ENCODE measurements at places on chromosomes 12 and 14. TPM values are rescaled to one million over a fixed set of nuclear protein-coding genes. Genes with fewer than 3 reads are reported as not detected.

- no peak for DNase-seq
These were observed 34.6 kb upstream of the UBC start for GRCh38 chr12:124949066-124949465.

DNA sequence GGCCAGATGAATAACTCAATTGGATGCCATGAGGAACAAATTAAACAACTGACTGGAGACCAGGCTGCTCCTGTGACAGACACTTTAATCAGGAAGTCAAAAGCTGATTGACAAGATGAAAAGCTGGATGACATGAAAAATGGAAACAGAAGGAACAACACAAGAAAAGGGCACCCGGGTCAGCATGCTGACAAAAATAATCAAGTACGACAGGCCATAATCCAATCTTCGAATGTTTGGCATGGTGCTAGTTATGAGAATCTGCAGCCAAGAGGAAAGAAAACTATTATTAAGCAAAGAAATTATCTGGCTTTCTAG, 544.7 kb downstream of the ETNK1 start:
- DNase-seq, result no peak

GRCh38 chr12:84165998-84166571, 746.5 kb downstream of the SLC6A15 start:
- DNase-seq, result no peak

DNA sequence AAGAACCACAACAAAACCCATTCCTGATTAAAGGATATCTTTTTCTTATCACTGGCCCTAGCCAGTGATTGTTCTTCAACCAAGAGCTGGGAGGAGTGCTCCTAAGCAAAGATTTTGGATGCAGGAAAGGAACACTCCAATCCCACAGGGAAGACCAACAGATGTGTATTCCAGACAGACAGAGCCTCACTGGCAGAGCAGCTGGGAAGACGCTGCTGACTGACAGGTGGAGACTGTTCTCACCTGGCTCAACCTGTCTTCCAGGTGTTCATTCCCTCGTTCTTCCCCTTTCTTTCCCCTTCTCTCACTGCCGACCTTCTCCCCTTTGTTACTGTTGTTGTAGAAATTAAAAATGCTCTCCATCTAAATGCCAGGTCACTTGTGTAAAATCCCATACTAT, 89.7 kb upstream of the CCDC198 start:
- no peak for DNase-seq

DNA sequence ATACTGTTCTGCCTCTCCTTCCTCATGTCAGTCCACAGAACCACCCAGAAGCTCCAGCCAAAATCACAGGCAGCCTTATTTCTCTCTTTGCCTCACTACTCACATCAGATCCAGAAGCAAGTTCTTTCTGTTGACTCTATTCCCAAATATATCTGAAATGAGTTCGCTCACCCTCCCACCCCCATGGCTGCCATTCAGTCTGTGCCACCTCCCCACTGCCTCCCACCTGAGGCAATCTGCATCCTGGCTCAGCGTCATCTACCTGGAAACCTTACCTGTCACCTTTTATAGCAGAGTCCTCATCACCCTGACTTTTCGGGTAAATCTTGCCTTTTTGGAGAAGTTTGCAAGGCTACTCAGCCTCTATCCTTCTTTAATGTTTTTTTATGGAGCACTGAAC, 501.8 kb downstream of the BCL11B start:
- no peak for DNase-seq

DNA sequence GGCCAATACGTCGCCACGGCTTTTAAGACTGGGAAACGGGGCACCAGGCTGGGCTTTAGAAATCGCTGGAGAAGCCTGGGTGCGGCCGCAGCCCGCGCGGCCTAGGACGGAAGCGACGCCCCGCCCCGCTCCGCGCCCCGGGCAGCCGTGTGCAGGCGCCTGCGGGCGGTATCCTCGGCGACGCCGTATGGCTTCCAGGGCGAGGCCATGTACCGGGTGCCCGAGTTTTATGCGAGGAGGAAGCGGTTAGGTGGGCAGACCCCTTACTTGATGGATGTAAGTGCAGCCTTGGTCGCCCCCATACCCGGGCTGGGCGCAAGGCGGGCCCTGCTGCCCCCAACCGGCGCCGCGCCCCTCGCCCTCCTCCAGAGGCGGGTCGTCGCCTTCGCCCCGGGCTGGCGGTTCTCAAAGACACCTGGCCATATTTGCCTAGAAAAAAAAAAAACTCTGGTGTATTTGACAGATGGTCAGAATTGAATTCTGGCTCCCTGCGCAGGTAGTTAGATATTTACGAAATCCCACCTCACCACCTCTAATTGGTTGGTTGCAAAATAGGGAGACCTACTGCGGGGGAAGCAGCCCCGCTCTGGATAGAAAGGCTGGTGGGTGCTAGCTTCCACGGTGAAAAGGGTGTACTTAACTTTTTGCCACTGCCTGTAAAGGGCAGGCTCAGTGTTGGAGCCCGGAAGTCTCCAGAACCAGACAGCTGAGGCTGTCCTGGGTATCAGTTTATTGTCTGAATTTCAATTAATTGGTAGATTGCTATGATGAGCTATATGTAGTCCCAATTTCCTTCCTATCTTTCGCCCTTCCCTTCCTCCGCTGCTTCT, at the start of gene PPP1R36:
Gene PPP1R36, plus strand, starts transcription at position 171 of the 830 bp plus-strand sequence. Its CDS starts 37 bp downstream, at position 208.
- DNase-seq, result peak; percentile 47

- no peak for DNase-seq
These were observed 104.0 kb upstream of the ATF1 start for GRCh38 chr12:50659690-50660424.

DNA sequence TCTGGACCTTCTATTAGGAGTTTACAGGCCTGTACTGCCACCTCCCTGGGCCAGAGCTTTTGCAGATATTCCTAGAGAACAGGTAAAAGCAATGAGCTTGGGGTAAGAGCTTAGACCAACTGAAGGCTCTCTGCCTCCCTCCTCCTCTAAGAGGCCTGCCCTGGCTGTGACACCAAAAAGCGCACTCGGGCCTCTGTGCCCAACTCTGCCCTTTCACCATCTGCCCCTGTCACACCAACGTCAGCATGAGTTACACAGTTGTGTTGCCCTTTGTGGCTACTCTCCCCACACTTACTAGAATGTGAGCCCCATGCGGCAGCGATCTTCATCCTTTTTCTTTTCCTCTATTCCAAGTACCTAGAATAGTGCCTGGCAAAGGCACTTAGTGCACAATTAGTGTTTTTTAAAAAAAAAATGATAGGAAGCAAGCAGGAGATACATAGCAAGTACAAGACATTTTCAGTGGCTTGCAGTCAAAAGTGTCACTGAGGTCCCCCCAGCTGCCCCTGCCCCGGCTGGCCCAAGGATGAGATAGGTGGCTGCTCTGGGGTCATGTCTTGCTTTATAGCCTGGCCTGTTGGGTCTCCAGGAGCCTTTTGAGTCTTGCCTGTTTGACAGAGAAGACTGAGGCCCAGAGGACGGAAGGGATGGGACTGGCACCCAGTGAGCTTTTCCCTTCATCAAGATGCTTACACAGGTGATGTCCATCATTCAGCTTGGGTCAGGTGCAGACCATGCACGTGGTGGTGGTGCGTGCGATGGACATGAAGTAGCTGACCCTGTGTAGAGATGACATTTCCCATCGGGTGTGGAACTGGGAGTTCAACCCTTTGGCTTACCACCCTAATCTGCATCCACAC, 12.5 kb downstream of the CKB start:
- no peak for DNase-seq

- DNase-seq, result no peak
These were observed 671.3 kb downstream of the RPS29 start for GRCh38 chr14:48914921-48915320.

DNA sequence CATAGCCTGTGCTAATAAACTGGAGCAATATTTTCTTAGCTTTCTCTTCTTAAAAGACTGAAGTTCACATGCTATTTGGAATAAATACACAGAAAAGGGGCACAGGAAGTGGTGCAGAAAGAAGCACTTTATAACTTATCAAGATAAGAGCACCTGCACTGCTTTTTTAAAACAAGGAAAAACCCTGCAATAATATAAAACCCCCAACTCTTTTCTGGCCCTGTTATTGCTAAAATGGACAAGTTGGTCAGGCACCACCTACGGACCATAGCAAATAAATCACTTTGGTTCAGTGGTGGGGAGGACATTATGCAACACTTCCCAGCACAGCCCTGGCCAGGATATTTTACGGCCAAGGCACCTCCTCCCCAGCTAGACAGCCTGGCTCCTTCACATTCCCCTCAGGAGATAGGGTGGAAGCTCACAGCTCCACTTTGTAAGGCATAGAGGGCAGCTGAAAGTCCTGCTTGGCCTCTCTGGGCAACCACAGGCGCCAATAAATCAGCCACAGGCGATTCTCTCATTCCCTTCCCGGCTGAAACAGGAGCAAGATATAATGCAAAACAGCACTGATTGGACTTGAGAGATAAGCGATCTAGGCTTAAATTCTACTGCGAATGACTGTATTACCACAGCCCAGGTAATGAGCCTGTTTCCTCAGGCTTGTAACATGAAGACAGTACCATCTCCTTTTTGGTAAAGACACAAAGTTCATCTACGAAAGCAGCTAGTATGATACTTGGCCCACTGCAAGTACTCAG, 2.0 kb downstream of the ZBTB25 start:
- no peak for DNase-seq

DNA sequence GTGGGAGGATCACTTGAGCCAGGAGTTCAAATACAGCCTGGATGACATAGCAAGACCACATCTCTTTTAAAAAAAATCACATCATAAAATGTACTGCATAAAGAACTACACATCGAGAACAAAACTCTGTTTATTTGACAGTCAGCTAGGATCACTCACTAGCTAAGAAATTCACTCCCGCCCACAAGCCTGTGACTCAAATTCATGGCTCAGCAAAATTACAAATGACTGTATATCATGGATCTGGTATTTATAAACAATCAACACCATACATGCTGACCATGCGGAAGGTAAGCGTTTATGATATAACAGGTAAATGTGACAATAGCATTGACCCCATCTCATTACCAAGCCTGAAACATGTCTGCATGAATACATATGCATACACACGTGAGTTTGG, 206.5 kb downstream of the EFCAB11 start:
- peak; percentile 31 for DNase-seq

- no peak for DNase-seq
These were observed 8.7 kb downstream of the DNAI7 start for GRCh38 chr12:25186038-25186787.

- peak; percentile 5 for DNase-seq
These were observed 55.2 kb downstream of the DAD1 start for GRCh38 chr14:22533739-22534359.

DNA sequence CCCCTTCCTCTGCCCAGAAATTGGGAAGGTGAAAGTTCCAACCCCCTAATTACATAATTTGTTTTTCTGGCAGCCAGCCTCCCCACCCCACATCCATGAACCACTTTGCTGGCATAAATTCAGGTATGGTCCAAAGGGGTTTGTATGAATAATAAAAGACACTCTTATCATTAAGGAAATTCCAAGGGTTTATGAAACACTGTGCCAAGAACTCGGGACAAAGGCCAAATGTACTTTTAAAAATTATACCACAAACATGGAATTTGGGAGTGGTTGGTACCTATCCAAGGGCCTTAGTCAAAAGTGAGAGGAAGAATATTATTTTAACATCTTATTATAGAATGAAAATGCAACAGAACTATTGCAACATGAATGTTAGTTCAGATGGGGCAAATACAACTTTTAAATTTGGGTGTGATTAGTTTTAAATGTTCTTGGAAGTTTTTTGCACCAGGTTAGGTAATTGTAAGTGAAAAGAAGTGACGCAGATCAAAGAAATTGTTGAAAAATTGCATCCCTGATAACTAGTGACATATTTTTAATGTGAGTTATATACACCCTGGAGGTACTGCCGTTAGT, 217.8 kb downstream of the TMEM117 start:
- no peak for DNase-seq

DNA sequence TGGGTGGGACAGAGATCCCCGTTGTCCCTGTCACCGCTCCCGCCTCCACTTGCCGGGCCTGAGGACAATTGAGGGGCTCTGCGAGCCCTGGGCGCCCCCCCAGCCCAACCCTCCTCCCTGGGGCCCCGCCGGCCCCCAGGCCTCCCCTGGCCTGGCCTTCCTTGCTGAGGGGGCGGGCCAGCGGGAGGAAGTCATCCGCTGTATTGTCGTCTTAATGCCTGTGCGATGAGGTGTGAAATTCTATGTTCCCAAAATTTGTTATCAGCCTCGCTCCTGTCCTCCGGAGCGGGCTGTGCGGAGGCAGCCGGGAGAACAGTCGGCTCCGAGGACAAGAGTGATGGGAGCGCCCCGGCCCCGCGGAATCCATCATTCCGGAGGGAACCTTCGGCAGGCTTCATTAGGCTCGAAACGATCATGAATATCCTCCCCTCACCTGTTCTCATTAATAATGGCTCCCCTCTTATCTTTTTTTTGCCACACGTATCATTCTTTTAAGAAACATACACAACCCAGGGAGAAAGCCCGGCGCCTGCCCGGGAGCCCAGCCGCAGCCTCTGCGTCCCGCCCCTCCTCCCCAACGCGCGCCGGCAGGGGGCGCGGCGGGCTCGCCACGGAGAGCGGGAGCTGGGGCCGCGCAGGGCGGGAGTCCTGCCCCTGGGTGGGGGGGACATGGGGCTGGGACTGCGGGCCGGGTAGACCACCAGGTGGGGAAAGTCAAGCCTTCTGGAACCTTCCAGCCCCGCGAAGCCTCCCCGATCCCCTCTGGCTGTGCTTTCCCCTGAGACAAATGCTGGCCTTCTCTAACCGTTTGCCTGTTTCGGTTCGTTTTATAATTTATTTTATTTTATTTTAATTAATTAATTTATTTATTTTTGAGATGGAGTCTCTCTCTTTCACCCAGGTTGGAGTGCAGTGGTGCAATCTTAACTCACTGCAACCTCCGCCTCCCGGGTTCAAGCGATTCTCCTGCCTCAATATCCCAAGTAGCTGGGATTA, 17.1 kb upstream of the DLK1 start:
- peak; percentile 15 for DNase-seq

- peak; percentile 79 for DNase-seq
These were observed 11.4 kb upstream of the BCAT1 start for GRCh38 chr12:24960222-24960855.

Gene LRRIQ1
- total RNA-seq, result not detected

Gene GUCY2C
- total RNA-seq, result not detected

Gene VTI1B
- total RNA-seq, result 57.3 TPM

Gene TAS2R43
- 0.34 TPM for total RNA-seq

Gene SERPINA10
- not detected for total RNA-seq

Gene CACNA2D4
- total RNA-seq, result 4.2 TPM

Gene P2RX2
- not detected for total RNA-seq

Gene NUDT14
- 9.7 TPM for total RNA-seq
